ENCODE measurements at places on chromosomes 12 and 14. TPM values are rescaled to one million over a fixed set of nuclear protein-coding genes. Genes with fewer than 3 reads are reported as not detected.

Gene INHBC
- 0.19 TPM for polyA plus RNA-seq

Gene SLC39A5
- polyA plus RNA-seq: 51.5 TPM

Gene SPIC
- not detected for polyA plus RNA-seq

Gene PSMA3
- 121 TPM for polyA plus RNA-seq

Gene TOGARAM1
- 40.1 TPM for polyA plus RNA-seq

Gene CLMN
- 29.0 TPM for polyA plus RNA-seq

Gene PFKM
- 96.7 TPM for polyA plus RNA-seq

Gene AICDA
- polyA plus RNA-seq: 0.92 TPM

DNA sequence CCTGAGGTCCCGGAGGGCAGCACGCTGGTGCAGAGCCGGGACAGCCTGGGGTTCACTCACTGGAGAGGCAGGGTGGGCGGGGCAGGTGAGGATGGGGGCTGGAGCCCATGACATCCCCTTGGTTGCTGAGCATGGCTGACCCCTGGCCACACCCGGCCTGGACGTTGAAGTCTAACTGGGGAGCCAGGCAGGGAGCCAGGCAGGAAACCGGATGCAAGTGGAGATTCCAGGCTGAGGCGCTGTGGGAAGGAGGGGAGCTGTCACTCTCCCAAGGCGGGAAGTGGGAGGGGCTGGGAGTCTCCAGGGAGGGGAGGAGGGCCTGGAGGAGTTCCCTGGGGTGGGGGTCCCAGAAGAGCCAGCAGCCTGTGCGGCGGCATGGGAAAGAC, 7.7 kb upstream of the INF2 start:
- DNase-seq: peak; percentile 82

GRCh38 chr12:74656251-74656650, 118.6 kb downstream of the ATXN7L3B start:
- no peak for DNase-seq

DNA sequence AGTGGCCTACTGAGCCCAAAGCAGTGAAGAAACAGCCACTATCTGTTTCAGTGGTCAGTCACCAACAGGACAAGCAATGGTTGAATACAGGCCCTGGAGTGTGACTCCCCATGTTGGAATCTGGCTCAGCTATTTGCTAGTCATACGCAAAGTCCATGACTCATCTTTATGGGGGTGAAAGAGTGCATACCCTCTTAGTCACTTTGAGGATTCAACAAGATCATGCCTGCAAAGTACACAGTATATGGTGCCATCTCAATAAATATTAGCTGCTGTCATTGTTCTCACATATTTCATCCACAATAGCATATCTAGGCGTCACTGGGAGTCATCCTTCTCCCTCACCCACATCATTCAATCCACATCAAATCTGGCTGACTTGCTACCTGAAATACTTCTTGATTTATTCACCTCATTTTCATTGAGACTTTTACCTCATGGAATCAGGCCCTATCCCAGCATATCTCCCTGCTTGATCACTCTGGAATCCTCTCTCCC, 26.4 kb upstream of the STAB2 start:
- no peak for DNase-seq

- no peak for DNase-seq
These were observed 9.7 kb downstream of the CKAP4 start for GRCh38 chr12:106238146-106238545.

GRCh38 chr12:62192903-62193250, 67.3 kb upstream of the USP15 start:
- no peak for DNase-seq

DNA sequence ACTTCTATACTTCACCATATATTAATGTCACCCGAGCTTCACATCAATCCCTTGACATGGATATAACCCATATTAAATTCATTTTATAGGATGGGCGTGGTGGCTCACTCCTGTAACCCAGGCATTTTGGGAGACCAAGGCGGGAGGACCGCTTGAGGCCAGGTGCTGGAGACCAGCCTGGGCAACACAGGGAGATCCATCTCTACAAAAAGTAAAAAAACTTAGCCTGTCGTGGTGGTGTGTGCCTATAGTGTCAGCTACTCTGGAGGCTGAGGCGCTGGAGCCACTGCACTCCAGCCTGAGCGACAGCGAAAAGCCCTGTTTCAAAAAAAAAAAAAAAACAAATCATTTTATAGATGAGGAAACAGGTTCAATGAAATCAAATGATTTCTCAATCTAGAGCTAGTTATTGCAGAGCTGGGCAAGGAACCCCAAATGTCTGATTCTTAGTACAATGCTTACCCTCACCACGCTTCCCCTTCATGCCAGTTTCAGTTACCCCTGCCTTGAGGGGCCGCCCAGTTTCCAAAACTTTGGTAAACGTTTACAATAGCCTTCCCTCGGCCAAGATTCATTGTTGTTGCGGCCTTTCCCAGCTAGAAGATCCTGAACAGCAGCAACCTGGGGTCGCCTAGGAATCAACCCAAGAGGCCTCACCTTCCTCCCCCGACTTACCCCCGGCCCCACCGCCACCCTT, 751 bp downstream of the PSMB5 start:
- DNase-seq: no peak

DNA sequence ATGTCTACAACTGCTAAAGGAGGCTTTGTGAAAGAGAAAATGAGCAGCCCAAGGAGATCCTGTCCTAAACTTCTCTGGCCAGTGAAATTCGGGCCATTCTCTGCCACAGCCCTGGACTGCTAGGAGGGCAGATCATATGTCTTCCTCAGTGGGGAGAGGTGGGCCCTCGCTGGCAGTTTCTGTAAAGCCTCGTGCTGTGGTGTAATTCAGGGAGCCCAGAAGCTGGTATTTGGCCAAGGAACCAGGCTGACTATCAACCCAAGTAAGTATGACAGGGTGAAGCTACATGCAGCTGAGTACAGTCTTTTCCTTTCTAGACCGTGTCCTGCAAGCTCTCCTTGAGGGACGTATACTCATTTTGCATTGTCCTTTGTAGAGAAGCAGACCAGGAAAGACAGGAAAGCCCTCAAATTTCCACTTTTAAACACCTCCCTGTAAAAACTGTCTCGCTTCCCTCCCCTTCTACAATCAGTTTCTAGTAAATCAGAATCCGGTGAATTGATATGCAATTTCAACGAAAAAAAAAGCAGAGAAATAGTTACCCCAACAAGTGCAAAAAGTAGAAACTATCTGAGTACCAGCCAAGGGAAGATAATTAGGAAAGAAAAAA, 106.8 kb downstream of the DAD1 start:
- no peak for DNase-seq

- DNase-seq: no peak
These were observed 364.3 kb upstream of the DDHD1 start for GRCh38 chr14:53517270-53517960.

DNA sequence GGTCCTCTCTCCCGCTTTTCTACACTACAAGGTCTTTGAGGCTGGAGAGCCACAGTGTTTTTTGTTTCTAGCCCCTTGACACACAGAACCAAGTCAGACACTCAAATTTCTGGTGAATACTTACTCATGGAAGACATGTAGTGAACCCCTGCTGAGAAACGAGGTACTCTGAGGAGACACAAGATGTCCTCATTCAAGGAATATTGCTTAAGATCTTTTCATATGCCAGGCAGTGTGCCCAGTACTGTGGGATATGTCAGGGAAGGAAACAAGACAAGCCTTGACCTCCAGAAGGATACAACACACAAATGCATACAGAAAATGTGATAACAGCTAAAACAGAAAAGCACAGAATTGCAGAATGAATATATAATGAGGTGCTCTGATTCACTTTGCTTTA, 75.9 kb downstream of the TMTC1 start:
- DNase-seq: no peak

DNA sequence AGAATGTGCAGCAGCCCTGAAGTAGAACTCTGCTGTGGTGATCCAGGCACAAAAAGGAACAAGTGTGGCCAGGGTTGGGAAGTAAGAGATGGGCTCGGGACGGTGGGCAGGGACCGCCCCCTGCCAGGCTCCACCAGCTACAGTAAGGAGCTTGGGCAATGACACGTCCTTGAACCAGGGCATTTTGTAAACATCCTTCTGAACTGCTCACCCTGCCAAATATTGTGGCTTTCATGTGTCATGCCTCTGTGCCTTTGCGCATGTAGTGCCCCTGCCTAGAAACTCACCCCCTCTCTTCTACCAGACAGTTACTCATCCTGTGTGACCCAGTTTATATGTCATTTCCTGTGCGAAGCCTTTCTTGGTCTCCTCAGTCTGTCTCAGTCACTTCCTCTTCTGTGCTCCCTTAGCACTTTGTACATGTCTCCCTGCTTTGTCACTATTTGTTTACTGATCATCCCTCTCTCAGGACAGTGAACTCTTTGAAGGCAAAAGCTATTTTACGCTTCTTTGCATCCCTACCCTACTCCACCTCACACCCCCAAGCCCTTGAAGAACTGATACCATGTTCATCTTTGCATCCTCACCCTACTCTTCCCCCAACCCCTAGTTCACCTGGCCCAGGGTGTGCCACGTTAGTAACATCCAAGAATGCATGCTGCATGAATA, 108.9 kb upstream of the PLEKHG7 start:
- no peak for DNase-seq

GRCh38 chr12:19710811-19711793, 271.8 kb downstream of the AEBP2 start:
- DNase-seq: peak; percentile 39

- DNase-seq: no peak
These were observed 34.9 kb downstream of the LRTM2 start for GRCh38 chr12:1855241-1855640.

GRCh38 chr14:38079886-38080285, 127.8 kb upstream of the SSTR1 start:
- no peak for DNase-seq

- DNase-seq: no peak
These were observed 344.4 kb upstream of the STXBP6 start for GRCh38 chr14:25394356-25394755.

- peak; percentile 54 for DNase-seq
These were observed 460 bp upstream of the SYNE2 start for GRCh38 chr14:63852271-63852816.

GRCh38 chr12:66268562-66268961, 33.7 kb upstream of the HELB start:
- no peak for DNase-seq

DNA sequence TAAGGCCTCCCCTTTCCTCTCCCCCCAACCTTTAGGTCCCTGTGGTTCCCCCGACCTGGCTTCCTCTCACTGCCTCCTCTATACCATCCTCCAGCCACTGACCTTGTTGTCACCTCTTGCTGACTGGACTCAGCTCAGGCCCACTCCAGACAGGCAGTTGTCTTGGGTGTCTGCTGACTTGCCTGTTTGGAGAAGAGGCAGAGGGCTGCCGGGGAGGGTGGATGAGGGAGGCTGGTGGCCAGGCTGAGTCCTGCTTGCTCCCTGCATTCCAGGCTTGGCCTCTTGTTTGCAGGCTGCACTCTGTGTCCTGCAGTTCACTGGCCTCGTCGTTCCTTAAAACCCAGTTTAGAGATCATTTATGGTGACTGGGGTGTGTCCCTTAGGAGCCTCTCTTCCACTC, 31.0 kb upstream of the RD3L start:
- DNase-seq: no peak

DNA sequence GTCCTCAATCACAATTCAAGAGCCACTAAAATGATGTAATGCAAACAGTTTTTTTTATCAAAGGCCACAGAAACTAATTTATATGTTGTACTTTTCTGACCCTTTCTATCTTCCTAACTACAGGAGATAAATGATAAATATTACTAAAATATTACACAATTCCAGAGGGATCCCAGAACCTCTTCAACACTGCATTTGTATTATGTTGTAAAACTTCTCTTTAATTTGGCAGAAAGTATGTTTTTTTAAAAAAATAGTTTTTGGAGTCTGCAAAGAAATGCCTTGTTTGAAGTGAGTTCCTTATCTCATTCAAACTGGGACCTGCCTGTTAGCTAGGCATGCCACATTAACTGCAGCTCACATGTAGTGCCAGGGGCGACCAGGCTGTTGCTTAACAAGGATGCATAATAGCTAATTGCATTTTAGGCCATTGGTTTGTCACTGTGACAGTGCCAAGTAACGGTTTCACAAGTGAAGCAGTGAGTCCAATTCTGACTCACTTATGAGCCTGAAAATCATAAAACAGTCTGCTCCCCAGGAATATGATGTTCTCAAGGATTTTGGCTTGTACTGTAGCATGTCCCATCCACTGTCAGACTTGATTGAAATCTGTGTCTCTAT, 266.9 kb downstream of the KTN1 start:
- DNase-seq: no peak

- DNase-seq: no peak
These were observed 139.9 kb downstream of the GRIP1 start for GRCh38 chr12:66538970-66539369.

DNA sequence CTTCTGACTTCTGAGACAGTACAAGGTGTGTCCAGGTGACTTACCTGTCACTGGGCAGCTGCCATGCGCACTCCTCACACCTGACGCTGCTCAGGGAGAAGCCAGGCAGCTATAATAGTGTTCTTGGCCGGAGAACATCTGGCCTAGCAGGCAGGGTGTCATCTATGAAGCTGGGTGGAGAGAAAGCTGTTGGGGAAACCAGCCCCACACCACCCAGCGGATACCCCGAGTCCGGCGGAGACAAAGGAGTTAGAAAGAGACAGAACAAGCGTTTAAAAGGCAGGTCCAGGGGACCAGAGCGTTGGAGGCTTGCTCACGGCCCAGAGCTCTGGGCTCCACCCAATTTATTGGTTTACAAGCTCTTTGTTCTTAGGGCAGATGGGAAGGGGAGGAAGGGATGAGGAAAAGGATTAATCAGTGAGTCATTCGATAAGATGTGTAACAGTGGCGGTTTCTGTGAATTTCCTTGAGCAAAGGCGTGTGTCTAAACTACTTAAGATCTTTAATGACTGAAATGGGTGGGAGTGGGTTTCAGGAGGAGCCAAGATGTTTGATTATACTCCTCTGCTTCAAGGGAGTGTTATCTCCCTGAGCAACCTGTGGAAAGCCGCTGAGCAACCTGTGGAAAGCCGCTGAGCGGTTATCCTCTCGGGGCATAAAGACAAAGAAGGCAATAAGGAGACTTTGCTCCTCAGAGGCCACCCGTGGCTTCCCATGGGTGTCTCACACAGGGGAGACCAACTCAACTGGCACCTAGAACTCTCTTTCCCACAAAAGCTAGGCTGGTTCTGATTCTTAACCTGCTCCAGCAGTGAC, at the start of gene GALNT8:
GALNT8 (plus strand) TSS at position 580 of the 816 bp plus-strand sequence. CDS start 278 bp downstream, outside the sequence.
- no peak for DNase-seq

DNA sequence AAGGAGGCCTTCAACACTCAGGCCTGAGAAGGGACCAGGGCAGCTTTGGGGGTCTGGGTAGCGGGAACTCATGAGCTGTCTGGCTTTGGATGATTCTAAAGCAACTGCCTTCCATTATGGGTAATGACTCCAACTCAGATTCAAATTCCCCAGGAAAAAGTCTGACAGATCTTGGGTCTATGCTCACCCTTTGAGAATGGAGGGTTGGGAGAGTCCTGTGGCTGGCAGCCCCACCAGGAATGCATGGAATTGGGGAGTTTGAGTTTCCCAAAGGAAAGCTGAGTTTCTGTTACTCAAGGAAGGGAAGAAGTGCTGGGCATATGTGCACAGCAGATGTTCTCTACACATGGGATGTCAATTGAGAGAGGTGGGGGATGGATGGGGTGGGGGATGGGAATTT, 22.4 kb upstream of the LTBP2 start:
- DNase-seq: no peak

DNA sequence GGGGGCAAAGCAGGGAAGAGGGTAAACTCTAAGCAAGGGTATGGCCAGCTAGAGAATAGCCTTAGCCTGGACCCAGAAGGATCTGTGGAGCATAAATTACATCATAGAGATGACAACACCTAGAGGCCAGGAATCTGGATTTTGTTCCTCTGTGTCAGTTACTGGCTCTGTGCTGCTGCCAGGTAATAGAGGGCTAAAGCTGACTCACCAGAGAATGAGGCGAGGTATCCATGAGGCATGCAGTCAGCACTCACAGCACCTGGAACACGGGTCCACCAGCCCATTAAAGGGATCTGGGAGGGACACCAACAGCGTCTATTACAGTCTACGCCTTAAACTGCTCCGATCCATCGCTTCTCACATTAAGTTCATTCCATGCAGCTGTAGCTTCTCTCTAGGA, 74.9 kb upstream of the CMKLR1 start:
- no peak for DNase-seq
